Activated CD8-positive, alpha-beta memory T cell treated with anti-CD3 and anti-CD28 coated beads for 1 hour (primary cell): ENCODE measurements at places on chromosomes 11 and 22.

DNA sequence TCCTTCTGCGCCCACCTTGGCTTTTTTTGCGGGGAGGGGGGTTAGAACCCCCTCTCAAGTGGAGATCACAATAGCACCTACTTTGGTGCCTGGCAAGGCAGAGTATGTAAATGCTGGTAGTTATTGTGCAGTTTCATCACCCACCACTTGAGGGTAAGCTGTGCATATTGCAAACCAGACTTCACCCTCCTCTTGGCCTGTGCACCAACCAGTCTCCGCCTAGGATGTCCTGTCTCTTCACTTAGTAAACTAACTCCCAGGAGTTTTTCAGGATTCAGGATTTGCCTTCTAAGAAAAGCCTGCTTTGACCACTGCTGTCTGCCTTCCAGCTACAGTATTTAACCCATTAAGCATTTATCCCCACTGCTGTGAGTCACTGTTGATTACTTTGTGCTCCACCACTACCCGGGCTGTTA is 2.0 kb upstream of the UBXN1 start:
- DNase-seq = no peak

GRCh38 chr11:33913991-33914390 is 22.1 kb upstream of the LMO2 start:
- DNase-seq = no peak

- no peak for DNase-seq
Measured at GRCh38 chr22:41498303-41498835, 29.5 kb downstream of the ACO2 start.

DNA sequence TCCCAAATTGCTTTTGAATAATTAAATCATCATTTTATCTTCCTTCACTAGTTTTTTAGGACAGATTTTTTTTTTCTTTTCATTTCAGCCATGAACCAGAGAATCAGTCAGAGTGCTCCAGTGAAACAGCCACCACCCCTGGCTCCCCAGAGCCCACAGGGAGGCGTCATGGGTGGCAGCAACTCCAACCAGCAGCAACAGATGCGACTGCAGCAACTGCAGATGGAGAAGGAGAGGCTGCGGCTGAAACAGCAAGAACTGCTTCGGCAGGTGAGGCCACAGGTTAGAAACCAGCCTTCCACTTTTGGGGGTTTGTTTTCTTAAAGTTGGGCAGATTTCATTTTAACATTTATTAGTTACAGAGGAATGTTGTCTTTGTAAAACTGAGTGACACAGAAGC is 95.6 kb downstream of the YAP1 start:
- DNase-seq = no peak

DNA sequence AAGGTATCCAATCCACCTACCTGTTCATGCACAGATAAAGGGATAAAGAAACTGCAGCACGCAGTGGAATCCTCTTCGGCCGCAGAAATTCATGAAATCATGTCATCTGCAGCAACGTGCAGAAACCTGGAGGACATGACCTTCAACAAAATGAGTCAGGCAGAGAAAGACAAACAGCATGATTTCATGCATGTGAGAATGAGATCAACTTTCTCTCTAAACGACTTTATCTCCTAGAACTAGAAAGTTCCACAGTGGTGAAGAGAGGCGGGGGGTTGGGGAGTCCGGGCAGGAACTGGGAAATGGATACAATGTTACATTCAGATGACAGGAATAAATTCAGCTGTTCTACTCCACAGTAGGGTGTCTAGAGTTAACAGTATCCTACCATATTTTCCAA is 9.9 kb downstream of the RGL4 start:
- DNase-seq = no peak

DNA sequence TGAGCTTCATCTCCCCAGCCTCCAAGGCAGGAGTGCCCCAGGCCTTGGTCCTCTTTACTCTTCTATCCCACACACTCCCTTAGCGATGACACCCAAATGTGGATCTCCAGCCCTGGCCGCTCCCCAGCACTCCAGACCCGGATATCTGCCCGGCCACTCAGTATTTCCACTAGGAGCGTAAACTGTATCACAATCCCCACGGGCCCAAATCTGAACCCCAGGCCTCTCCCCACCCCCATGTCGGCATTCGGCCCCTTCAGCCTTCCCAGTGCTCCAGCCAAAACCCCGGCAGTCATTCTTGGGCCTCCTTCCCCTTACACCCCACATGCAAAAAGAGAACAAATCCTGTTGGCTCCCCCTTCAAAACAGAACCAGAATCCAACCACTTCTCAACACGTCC is 20.8 kb downstream of the WNT11 start:
- no peak for DNase-seq

DNA sequence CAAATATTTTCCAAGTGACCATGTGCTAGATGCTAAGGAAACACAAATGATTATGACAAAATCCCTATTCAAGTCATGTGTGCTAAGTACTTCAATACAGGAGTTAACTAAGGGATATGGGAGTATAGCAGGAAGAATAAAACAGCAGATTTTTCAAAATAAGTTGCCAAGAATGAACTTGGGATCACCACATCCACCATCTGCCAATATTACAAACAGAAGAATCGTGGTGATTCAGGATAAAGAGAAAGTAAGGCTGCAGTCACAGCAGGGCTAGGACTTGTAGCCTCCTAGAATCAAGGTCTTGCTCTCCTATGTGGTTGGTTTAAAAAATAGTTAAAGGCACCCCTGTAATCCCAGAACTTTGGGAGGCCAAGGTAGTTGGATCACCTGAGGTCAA is 34.3 kb downstream of the MRTFA start:
- no peak for DNase-seq

DNA sequence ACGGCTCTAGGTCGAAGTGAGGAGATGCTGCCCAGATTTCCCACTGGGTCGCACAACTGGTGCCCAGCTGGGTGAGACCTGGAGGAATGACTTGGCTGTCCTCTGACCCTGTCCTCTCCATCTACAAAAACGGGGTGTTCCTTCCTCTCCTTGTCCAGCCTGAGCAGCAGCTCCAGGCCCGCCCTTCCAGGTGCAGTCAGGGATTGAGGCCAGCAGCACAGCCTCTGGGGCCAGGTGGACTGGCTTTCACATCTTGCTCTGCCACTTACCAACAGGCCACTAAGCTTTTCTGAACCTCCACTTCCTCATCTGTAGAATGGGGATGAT is 91.7 kb upstream of the LMO1 start:
- DNase-seq = no peak

GRCh38 chr11:970319-970871 is 44.7 kb downstream of the AP2A2 start:
- no peak for DNase-seq

- DNase-seq = no peak
Measured at GRCh38 chr22:42228483-42228882, 42.0 kb downstream of the TCF20 start.

DNA sequence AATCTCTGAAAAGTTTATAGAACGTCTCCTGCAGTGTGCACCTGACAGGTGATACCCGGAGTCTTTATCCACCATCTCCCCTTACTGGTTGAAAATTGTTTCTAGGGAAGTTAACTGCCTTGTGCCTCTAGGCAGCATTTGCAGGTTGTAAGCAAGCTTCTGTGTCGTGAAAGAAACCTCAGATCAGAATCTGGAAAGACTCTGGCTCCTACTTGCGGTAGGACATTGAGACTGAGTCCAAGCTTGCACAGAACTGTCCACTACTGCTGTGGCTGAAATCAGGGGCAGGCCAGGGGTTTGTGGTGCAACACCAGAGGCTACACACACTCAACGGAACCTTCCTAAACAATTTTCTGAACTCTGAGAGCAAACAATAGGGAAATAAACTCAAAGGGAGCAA is 34.8 kb upstream of the MYOD1 start:
- no peak for DNase-seq

- no peak for DNase-seq
Measured at GRCh38 chr11:103085758-103086365, 6.1 kb downstream of the DCUN1D5 start.

DNA sequence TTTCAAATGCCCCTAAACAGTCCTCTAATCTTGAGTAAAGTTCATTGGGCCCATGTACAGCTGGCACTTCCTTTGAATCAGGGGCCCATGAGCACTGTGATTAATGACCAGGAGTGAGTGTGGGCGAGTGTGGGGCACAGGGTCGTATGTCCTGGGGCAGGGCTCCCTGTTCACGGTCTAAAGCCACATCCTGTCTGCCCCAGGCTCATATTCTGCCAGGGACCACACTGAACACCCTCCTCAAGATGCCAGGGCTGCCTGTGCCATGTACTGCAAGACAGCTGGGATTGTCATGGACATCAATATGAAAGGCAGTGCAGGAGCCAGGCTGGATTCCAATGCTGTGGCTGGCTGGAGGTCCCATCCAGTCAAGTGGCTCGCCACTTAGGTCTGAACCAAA is 130.5 kb downstream of the KIRREL3 start:
- no peak for DNase-seq

GRCh38 chr11:129237880-129238638 is 45.9 kb upstream of the ARHGAP32 start:
- DNase-seq = no peak
